ENCODE measurements at places on chromosomes 5 and 9.

DNA sequence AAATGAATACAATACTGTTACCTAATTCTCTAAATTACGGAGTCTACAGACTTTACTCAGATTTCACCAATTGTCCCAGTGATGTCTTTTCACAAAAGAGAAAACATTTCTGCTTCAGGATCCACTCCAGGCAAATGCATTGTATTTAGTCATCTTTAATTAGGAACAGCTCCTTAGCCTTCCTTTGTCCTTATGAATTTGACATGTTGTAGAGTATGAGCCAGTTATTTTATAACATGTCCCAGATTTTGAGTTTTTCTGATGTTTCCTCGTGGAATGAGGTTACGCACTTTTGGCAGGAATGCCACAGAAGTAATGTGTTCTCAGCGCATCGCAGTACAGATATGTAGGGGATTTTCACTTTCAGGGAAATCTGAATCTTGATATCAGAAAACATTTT is 10.5 kb downstream of the HABP4 start:
- DNase-seq = no peak

GRCh38 chr5:153237671-153238332 is 252.7 kb upstream of the GRIA1 start:
- DNase-seq = no peak

DNA sequence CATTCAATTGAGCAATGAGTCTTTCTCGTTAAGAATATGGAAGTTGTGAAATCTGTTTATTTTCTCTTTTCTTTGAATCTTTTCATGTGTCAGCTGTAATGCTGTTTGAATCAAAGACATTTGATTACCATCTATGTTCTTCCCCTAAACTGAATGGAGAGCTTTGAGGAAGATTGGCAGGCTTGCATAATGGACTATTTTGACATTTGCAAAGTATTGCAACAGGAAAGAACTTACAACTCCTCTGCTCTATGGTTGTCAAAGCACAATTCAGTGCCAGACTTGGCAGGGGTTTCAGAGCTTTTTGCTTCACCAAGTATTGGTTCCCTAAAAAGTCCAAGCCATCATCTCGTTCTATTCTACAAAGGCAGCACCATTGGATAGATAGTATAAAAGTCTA is 549.0 kb upstream of the NUDT12 start:
- DNase-seq = no peak

- DNase-seq = peak; percentile 40
Observed at GRCh38 chr5:159061179-159061796, 38.4 kb downstream of the EBF1 start.

GRCh38 chr5:157222506-157223230 is 42.0 kb downstream of the ITK start:
- no peak for DNase-seq

GRCh38 chr9:102000956-102001355 is 262.5 kb upstream of the GRIN3A start:
- no peak for DNase-seq

- no peak for DNase-seq
Observed at GRCh38 chr9:121363622-121363961, 6.5 kb downstream of the STOM start.

DNA sequence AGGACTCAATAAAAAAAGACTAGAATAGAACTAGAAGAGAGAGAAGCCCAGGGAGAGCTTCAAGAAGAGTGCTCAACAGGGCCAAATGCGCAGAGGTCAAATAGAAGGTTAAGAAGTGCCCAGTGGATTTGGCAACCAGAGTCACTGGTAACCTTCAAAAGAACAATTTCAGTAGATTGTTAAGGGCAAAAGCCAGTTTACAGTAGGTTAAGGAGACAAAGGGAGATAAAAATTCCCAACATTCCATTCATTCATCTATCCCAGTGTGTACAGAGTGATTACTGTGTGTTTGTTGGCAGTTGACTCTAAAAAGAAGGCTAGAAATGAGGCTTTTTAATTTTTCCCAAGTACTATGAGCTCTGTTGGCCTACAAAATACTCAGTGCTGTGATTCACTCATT is 69.4 kb downstream of the RIGI start:
- DNase-seq = no peak

DNA sequence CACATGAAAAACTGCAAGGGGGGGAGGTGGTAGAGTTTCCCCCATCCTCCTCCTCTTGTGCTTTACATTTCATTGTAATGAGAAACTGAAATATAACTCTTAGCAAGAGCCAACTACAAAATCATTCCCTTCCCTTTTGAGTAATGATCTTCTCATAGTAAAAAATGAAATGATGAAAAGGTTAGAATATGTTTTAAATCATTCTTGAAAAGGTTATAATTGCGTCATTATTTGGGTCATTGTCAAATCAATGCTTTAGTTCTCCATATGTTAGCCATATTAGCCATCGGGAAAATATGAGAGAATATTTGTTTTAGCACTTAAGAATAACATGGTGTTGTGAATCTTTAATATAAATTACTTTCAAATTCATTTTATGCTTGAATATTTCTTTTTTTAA is 1185.0 kb upstream of the CDH18 start:
- DNase-seq = no peak

GRCh38 chr5:143329843-143330242 is 73.6 kb downstream of the NR3C1 start:
- DNase-seq = no peak

- no peak for DNase-seq
Observed at GRCh38 chr5:123151227-123151909, 62.3 kb downstream of the PRDM6 start.

DNA sequence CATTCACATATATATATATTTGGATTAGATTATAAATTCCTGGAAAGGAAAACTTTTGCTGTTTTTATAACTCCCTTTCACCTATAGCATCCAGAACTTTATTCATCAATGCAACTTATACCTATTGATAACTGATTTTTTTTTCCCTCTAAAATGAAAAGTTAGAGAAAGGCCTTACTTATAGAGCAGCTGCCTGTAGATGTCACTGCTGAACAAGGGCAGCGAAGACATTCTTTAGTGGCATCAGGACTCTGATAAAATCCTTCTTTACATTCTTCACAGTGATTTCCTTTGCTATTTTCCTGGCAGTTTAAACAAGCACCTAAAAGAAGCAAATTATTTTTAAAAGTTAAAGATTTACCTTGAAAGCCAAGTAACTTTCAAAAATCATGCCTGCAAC is 32.3 kb upstream of the CDK5RAP2 start:
- no peak for DNase-seq

DNA sequence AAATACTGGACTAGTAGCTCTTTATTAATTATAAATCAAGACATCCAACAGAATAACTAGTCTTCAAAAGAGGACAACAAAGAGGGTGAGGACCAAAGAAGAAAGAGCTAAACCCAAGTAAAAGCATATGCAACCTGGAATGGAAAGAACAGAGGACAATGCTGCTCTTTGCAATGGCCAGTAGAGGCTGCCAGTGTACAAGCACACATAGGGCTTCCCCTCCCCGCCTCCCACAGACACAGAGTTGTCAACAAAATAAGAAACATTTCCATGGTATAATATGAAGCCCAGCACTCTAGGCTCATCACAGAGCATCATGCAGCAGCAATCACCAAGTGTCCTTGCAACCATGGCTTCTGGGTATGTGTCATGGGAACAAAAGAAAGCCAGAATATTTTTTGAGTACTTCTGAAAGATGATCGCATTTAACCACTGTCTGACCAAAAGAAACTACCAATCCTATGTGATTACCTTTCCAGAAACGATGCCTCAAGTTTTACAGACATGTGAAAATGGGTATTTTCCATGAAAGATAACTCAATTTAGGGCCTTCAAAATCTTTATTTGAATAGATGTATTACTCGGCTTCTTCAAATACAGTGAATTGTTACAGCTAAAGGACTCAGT is 58.1 kb downstream of the RFX3 start:
- DNase-seq = no peak

- no peak for DNase-seq
Observed at GRCh38 chr5:31007672-31008071, 185.8 kb upstream of the CDH6 start.

DNA sequence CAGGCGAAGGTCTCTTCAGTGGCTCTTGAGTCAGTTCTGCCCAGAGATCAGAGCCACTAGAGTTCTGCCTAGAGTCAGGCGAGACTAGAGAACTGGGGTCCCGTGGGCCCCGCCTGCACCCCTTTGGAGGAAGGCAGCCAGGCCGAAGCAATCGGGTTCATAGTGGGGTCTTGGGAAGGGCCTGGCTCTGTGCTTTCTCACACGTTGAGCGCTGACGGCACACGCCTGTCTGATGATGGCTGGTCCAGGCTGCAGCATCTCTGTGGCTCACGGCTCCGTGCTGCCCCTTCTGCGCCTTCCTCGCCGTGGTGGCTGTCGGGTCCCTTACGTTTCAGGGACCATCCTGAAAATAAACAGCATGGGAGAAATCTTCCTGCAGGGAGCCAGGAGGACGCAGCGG is 78.3 kb upstream of the RNU6ATAC start:
- DNase-seq = no peak

DNA sequence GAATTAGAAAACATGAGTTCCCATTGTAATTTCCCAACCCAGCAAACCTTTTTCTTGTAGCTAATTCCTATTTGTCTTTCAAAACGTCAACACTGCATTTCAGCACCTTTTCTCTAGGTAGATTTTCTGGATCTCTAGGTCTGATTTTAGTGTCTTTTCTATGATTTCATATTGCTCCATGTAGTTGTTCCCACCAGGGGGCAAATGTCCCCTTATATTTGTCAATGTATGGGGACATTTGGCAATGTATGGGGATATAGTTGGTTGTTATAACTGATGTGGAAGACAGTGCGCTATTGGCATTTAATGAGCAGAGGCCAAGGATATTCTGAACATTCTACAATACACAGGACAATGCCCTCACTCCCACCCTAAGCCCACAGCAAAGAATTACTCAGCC is 273.9 kb upstream of the ADRA1B start:
- DNase-seq = no peak

- DNase-seq = no peak
Observed at GRCh38 chr5:152086668-152087067, 162.0 kb upstream of the GLRA1 start.

DNA sequence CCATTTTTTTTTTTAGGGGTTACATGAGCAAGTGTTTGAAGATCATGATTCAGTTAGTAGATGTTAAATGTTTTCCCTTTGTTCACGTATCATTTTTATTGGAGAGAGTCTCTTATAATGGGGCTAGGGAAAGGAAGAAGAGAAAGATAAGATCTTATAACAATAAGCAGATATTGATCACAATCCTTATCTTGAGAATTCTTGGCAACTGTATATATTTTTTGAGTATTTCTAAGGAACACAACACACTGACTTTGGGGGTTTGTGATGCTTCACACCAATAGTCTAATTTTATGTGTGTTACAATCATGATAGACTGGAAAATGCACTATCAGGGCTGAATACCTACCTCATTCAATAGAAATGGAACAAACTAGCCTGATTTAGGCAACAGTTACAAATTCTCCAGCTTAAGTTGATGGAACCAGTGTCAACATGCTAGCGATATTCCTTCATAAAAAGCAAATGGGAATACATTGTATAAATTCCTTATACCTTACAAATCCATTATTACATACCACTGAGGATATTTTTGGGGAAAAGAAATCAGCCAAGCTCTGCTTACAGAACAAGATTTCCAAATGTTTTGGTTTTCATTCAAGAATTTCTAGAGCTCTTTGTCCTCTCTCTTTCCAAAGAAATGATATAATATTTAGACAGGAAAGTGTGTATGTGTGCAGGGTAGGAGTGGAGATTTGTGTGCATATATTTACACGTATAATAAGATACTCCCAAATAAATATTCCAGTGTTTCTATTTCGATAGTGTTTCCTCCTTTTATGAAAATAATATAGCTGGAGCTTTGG is 41.5 kb downstream of the SVEP1 start:
- no peak for DNase-seq

DNA sequence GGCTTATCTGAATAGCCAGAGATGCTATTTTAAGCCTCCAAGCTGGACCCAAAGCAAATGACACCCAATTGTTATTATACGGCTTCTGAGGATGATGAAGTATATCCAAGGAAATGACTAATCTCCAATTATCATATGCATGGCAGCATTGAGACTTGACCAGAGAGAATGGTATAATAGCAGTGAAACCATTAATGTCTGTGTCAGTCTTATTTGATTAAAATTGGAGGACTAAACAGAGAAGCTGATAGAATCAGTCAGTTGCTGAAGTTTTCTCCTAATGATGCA is 200.5 kb downstream of the EFNA5 start:
- DNase-seq = no peak

DNA sequence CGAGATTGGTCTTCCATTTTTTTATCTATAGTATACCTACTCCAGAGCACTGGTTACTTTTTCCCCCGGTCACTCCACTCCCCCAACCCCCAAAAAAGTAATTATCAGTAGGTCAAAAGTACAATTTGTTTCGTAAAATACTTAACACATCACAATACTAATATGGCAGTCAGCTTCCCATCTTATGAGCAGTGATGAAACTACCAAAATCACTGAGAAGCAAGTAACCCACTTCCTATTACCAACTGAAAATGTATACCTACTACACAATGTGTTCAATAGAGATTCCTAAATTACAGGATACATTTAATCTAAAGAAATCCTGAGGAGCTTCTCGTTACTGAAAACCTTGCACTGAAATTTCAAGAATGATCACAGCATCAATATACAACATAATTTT is 1.9 kb downstream of the CERT1 start:
- no peak for DNase-seq

DNA sequence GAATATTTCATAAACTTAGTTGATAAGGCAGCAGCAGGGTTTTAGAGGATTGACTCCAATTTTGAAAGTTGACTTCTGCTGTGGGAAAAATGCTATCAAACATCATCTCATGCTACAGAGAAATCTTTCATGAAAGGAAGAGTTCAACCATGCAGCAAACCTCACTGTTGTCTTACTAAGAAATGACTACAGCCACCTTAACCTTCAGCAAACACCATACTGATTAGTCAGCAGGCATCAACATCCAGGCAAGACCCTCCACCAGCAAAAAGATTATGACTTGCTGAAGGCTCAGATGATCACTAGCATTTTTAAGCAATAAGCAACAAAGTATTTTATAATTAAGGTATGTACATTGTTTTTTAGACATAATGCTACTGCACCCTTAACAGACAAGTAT is 7.6 kb downstream of the TMEM174 start:
- DNase-seq = no peak

Measured in left hindlimb (tissue), 1 donor.